Panc1 (cell line): ENCODE measurements at places on chromosomes 16 and 17.

DNA sequence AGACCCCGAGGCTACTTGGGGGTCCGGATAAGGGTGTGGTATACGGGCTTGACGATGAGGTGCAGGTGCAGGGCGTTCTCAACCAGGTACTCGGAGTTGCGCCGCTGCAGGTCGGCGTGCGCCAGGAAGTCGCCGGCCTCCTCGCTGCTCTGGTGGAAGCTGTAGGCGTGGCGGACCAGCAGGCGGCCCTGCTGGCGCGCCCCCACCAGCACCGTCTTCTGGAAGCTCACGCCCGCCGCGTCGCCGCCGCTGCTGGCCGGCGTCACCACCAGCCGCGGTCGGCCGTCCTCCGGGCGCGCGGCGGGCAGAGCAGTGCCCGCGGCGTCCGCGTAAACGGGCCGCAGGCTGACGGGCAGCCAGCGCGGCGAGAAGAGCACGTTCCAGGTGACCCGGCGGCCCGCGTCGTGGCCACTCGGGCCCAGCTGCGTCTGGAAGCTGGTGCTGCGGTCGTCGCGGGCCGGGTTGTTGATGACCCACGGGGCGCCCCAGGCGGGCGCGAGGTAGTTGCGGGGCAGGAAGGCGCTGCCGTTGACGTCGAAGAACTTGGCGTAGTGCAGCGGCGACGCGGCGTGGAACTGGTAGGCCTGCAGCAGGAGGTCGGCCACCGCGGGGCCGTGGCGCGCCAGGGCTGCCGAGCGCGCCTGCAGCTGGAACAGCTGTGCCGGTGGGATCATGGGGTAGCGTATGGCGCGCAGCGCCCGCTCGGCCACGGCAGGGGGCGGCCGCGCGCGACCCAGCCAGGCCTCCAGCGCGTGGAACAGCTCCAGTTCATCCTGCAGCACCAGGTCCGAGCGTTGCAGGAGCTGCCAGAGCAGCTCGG is 4.8 kb downstream of the BTBD17 start:
- no peak for DNase-seq

DNA sequence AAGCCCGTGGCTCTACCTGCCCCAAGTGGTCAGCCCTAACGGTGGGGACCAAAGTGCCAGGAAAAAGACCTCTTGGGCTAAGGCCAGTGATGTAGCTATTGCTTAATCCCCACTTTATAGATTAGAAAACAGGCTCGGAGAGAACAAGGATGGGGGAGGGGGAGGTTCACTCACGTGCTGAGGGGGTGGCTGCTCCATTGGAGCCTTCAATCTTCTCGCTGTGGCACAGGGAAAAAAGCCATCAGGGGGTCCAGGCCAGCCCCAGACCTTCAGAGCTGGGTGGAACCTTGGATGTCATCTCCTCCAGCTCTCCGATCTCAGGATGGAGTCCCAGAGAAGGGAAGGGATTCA is 45.9 kb downstream of the SRCIN1 start:
- no peak for DNase-seq

DNA sequence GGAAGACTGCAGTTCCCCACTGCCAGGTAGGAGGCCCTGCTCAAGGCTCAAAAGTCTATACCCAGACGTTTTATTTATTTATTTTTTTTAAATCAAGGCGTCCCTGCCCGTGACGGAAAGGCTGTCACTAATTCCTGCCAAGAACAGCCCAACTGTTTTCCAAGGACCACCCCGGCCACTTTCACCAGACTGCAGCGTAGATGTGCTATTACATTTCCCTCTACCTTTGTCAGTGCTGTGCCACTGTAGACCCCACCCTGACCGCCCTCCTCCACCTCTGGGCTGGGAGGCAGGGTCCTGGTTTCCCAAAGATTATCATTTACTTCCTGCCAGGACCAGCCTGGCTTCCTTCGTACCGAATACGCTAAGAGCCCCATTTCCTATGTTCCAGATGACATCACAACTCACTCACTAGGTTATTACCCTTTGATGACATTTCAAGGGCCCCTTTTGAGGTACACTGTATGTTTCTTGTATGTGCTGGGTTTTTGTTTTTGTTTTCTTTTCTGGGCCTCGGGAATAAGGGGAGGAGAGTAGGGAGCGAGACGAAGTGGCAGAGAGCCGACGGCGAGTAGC is 6.3 kb upstream of the RNF227 start:
- DNase-seq: no peak

DNA sequence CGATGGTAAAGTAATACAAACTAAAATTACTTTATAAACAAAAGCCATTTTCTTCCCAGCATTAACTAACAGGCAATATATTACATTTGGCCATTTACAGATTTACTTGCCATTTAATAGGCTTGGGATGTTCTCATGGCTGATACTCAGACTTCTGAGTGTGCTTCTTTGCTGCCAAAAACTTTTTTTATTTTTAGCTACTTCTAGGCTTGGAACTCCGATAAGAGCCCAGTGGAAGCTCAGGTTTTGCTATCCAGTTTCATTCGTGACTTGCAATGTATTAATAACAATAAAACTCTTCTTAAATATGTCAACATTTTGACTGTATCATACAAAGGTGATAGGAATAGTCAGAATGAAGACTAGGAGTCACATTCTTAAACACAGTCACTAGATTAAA is 152.3 kb downstream of the ITFG1 start:
- DNase-seq: no peak
